GM13977 (cell line): ENCODE measurements at places on chromosomes 2 and 18.
A peak's percentile ranks its signal among the peaks of the same experiment; 100 is the strongest.

- no peak for DNase-seq
Measured at GRCh38 chr2:192379736-192380135, 185.0 kb upstream of the TMEFF2 start.

DNA sequence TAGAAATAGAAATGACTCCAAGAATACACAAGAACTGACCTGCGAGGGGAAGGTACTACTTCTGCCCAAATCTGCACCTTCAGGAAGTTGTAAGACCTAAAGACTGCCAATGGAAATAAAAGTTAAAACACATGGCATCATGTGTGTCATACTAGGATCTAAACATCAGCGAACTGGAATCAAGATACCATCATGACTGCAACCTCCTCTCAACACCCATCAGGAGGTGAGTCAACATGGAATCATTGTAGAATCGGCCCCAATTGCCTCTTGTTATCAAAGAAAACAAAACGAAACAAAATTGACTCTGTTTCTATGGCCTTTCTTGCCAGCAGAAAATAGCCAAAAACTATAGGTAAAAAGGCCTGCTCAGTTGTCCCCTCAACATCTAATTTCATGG lies 15.1 kb downstream of the RDH14 start:
- DNase-seq, result no peak

DNA sequence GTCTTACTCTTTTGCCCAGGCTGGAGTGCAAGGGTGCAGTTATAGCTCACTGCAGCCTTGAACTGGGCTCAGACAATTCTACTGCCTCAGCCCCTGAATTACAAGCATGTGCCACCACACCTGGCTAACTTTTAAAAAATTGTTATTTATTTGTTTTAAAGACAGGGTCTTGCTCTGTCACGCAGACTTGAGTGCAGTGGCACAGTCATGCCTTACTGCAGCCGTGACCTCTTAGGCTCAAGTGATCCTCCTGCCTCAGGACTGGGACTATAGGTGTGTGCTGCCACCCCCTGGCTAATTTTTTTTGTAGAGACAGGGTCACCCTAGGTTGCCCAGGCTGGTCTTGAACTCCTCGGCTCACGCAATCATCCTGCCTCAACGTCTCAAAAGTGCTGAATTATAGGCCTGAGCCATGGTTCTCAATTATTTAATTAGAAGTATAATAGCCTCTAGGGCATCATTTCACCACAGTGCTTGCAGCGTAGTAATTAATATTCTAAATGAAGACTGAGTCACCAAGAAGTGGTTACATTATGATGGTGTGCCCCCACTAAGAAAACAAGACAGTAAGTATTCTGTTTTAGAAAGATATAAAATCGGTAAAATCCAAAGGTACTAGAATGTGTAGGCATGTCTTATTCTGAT lies 69.6 kb downstream of the EML4 start:
- DNase-seq, result no peak

GRCh38 chr2:20595439-20596192 lies 55.3 kb downstream of the HS1BP3 start:
- peak; percentile 72 for DNase-seq

DNA sequence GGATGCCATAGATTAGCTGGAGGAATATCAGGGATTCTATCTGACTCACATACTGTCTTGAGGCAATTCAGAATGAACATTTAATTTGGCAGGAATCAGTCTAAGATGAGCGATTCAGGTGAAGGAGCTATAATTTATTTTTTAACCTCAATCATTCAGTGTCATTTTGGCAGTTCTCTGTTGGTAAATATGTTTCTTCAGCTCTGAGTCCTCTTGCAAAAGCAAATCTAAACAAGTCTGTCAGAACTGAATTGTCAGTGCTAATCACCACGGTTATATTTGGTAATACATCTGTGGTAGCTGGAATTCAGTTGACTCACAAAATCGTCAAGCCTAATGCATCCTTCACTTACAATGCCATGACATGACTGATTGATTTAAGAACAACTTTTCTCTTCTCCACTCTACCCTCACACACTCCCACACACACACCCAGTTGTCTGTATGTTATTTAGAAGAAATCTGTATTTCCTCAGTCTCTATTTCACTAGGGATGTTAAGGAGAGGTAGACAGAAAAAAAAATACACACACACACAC lies 516.6 kb upstream of the NXPH2 start:
- DNase-seq, result no peak

DNA sequence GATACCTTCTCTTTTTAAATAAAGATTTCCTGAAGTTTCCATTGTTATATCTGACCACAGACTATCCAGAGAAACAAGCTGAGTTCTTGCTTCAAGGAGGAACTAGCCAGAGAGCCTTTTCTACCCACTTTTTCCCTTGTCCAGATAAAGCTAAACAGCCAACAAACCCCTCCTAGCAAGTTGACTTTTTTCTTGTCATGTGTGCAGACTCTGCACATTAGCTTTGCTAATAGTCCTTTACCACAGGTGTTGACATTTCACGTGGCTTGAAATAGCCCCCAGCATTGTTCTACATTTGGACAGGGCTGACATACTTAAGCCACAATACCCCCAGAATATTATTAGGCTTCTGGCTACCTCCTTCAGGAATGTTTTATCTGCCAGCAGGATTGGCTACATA lies 40.7 kb downstream of the PCBP1 start:
- DNase-seq, result no peak

GRCh38 chr2:24048769-24049484 lies 614 bp upstream of the FKBP1B start:
- DNase-seq, result no peak

DNA sequence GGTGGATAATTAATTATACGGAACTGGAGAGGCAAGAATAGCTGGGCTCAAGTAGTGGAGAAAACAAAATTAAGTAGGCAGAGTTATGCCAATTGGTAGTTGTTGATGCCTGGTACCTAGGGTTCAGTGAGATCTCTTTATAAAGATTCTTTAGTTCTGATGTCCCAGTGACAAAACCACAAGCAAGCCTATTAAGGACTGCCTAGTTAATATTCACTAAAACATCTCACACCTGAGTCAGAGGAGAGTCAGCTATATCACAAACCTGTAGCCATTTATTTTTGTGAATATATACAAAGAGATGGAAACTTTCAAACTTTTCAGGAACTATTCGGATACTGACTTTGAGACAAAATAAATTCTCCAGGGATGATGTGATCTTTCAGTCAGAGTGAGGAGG lies 213.9 kb upstream of the CYP26B1 start:
- DNase-seq, result no peak

DNA sequence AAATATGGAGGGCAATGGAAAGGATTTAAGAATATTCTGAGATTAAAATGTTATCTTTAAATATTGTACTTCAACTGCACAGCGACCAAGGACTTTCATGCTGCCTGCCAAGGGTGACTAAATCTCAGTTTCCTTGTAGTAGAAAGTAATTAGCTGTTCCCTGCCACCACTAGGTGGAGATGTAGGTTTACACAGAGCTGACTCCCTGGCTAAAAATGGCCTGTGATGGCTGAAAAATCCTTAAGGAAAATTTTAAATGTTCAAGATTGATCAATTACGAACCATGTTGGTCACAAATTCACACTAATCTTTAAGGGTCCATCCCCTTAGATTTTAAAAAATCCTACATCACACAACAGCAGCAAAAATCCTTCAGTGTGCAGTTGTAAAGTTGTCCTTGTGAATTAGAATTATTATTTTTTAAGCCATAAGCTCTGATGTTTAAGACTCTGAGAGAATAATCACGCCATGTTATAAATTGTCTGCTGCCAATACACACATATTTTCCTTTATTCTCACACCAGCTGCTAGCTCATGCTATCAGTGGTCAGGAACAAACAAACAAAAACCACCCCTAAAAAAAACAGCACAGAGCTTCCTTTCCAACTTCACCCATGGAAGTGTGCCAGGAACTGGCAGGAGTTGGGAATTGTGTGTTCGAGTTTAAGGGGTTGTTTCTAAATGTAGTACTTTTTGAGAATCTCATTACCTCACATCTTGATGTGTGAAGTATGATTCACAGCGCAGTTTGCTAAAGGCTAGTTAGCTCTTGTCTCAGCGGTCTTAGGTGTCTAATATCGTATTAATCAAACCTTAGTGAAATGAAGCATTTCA lies 399.8 kb downstream of the TMEM182 start:
- DNase-seq, result peak; percentile 42

DNA sequence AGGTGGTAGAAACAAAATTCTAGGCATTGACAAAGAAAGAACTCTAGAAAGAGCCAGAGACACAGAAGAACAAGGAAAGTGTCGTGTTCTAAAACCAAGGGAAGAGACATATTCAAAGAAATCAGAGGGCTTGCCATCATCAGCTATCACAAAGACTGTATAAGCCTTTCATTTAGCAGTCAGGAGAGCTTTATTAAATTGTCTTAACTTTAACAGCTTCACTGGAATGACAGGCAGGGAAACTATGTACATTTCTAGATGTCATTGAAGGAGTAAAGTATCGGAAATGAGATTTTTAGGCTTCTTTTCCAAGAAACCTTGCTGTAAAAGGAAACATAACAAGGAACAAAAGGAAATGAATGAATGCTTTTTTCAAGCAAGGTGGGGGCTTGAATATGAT lies 15.8 kb downstream of the KYNU start:
- no peak for DNase-seq

DNA sequence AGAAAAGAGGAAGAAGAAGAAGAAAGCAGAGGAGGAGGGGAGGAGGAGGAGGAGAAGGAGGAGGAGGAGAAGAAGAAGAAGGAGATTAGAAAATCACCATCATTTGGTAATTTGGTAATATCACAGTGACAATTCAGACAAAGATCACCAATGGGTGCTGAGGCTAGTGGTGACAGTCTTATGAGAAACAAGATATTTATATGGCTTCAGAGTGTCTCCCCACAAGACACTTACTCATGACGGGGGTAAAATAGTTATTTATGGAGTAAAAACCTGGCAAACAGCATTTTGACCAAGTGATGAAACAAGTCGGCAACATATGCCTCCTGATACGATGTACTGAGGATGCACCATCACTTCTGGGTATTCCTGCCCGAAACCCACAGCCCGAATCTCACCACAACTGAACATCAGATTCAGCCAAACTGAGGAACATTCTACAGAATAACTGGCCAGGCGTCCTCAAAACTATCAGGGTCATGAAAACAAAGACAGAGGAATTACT lies 4.9 kb downstream of the ASPRV1 start:
- DNase-seq, result no peak

- peak; percentile 79 for DNase-seq
Measured at GRCh38 chr2:86623043-86623493, 597 bp downstream of the RNF103 start.

DNA sequence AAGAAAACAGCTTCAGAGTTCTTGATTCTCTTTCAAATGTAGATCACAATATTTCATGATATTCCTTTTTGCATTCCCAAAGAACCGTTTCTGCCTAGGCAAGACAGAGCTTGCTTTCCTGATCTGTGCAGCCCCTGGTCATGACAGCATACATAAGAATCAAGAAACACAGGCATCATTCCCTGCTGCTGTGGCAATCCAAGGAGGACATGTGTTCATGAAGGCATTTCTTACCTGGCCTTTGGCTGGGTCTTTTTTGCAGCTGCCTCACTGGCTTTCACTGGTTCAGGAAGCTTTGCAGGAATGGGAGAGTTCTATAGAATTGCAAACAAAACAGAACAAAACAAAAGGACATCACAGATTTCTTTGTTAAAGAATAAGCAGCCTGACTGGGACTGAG lies 87.6 kb upstream of the NFU1 start:
- no peak for DNase-seq

DNA sequence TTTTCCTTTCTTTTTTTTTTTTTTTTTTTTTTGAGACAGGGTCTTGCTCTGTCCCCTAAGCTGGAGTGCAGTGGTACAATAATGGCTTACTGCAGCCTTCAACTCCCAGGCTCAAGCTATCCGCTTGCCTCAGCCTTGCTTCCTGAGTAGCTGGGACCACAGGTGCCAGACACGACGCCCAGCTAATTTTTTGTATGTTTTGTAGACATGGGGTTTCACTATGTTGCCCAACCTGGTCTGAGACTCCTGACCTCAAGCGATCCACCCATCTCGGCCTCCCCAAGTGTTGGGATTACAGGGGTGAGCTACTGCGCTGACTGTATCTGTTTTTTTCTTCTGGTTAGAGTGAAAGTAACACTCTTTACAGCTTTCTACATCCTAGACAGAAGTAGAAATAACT lies 240.3 kb upstream of the FBXO11 start:
- no peak for DNase-seq

DNA sequence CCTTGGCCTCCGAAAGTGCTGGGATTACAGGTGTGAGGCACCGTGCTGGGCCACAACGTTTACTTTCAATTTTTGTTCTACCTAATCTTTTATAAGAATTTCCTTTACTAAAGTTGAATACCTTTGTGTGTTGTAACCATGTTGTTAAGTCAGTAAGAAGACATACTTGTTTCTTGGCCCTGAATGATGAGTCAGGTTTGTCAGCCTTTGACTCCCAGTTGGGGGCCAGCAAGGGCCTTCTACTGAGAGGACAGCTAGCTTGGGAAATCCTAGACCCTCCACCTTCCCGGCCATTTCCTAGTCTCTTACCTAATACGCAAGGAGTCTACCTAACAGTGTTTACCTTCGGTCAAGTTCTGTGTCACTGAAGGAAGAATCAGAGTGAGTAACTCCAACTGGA lies 22.7 kb downstream of the MTHFD2 start:
- DNase-seq, result no peak

- no peak for DNase-seq
Measured at GRCh38 chr18:13530879-13531387, 195.4 kb downstream of the FAM210A start.

DNA sequence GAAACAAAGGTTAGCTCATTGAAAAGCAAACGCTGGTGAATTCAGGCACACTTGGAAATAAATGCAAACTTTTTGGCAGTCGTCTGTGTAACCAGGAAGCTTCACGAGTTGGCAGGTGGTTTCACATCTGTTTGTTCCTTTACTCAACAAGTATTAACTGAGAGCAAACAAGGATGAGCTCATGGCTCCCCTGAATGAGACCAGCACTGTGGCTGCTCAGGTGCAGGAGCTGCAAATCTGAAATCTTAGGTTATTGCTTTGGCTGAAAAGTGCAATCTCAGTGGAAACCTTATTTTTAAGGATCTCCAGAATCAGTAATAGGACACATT lies 46.3 kb downstream of the SH3RF3 start:
- DNase-seq, result no peak

- DNase-seq, result no peak
Measured at GRCh38 chr2:1521878-1522830, 108.9 kb downstream of the TPO start.

GRCh38 chr18:55927831-55928230 lies 339.8 kb upstream of the TCF4 start:
- DNase-seq, result no peak

- no peak for DNase-seq
Measured at GRCh38 chr18:60193780-60194179, 178.8 kb downstream of the MC4R start.

- peak; percentile 5 for DNase-seq
Measured at GRCh38 chr2:193695367-193695766, 1500.6 kb upstream of the TMEFF2 start.

- no peak for DNase-seq
Measured at GRCh38 chr2:37370666-37371065, 26.2 kb downstream of the QPCT start.
